ENCODE measurements at places on chromosomes 12 and 14. TPM values are rescaled to one million over a fixed set of nuclear protein-coding genes. Genes with fewer than 3 reads are reported as not detected.

DNA sequence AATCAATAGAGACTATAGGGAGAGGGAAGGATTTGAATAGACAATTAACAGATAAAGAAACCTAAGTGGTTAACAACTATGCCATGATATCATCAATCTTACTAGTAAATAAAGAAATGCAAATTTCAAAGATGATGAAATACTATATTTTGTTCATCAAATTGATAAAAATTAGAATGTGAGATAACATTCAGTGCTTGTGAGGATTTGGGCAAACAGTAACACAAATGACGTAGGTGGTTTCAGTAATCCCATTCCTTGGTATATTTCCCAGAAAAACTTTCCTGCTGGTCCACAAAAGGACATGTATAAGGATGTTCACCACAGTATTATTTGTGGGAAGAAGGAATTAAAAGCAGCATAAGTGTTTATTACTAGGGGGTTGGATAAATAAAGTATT is 136.0 kb downstream of the ERC1 start:
- DNase-seq = no peak

OTX2 gene
- not detected for total RNA-seq

PIGH gene
- total RNA-seq = 24.9 TPM

INHBE gene
- not detected for total RNA-seq

LHX5 gene
- not detected for total RNA-seq

GRCh38 chr14:53167602-53168328 is 14.6 kb upstream of the DDHD1 start:
- no peak for DNase-seq

DNA sequence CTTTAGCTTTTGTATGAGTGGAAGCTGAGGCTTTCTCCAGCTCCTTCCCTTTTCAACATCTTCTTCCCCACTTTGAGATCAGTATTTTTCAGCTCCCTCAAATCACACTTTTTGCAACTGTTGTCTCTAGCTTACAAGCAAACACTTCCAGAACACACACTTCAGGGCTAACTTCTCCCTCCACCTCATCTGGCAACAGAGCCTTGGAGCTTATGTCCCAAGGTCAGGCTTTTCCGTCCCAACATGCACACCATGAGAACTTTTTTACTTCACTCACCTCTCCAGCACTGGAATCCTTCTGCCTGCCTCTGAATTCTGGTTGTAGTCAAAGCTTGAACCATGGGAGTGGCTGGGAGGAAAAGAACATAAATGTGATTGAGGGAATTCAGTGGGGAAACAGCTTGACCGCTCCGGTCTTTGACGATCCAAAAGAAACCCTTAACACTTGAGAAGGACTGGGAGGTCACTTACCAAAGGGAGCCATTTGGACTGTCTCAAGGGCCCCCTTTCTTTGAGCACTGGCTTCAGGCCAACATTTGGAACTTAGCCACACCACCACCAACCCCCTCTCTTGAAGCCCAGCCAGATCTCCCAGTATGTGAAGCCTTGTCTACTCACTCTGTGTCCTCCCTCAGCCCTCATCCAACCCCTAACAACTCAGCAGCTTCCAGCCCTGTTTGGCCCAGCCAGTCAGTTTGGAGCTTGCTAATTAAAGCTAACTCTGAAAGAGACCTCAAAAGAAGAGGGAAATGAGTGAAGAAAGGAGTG is 3.9 kb upstream of the BLOC1S1 start:
- no peak for DNase-seq

DNA sequence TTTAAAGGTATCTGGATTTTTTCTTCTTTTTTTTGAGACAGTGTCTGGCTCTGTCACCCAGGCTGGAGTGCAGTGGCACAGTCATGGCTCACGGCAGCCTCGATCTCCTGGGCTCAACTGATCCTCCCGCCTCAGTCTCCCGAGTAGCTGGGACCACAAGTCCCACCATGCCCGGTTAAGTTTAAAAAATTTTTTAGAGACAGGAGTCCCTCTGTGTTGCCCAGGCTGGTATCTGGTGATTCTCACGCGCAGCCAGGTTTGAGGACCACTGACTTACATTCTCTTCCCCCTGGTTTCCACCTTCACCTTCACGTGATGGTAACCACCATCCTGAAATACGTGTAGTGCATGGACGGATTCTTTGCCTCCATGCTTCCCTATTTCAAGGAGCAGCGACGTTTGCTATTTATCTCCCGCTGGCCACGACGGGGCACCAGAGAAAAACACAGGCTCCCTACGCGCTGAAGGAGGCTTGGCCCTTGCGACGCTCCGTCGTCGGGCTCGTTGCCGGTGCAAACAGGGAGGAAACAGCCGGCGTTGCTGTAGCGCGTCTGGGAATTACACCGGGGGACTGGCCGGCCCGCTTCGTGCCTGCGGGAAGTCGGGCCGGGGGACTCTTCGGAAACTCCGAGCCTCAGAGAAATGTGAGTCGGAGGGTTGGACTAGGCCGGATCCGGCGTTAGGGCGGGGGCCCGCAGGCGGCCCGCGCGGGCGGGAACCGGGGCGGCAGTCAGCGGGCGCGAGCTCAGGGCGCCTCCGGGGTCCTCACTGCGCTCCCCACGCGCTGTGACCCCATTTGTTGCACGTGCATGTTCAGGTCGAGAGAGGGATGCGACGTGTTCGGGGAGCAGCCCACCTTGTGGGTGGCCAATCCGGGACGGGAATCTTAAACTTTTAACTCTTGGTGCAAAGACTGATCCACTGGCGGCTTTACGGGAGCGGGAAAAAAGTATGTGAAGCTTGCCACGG is at the start of gene TCHP:
TSS of gene TCHP (plus strand) at position 492 of the 969 bp plus-strand sequence. CDS start 2,753 bp downstream, outside the sequence.
- DNase-seq = peak; percentile 80

DNA sequence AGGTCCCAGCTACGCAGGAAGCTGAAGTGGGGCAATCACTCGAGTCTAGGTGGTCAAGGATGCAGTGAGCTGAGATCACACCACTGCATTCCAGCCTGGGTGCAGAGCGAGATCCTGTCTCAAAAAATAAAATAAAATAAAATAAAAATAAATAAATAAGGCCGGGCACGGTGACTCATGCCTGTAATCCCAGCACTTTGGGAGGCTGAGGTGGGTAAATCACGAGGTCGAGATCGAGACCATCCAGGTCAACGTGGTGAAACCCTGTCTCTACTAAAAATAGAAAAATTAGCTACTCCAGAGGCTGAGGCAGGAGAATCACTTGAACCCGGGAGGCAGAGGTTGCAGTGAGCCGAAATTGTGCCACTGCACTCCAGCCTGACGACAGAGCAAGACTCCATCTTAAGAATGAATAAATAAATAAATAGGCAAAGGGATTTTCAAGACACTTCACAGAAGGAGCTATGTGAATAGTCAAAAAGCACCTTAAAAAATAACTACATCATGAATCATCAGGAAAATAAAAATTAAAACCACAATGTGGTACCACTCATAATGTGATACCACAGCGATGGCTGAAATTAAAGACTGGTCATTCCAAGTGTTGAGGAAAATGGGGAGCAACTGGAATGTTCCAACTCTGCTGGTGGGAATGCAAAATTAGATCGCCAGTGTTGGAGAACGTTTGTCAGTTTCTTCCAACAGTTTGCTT is 92.9 kb upstream of the TBX3 start:
- DNase-seq = no peak

GRCh38 chr12:39272871-39273655 is 169.9 kb downstream of the KIF21A start:
- DNase-seq = no peak

- no peak for DNase-seq
Measured at GRCh38 chr14:75871181-75871880, 110.5 kb downstream of the TGFB3 start.

GRCh38 chr12:88960213-88960878 is 380.1 kb upstream of the KITLG start:
- DNase-seq = no peak

GRCh38 chr14:67652189-67652588 is 22.2 kb downstream of the VTI1B start:
- DNase-seq = no peak

KCNJ8 gene
- total RNA-seq = not detected

DNA sequence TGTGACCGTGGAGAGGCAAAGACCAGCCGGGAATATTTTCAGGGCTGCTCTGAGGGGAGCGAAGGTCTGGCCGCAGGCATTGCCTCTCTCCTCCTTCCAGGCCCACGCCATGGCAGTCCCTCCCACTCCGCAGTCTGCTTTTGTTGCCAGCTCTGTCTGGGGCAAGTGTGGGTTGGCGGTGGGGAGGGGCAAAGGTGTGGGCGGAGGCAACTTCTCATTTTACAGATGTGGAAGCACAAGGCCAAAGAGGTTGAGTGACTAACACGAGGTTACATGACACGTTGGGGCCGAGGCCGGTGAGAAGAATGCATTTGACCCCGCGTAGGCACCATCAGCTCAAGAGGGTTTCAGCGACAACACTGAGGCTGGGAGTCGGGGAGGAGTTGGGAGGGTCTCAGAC is 6.1 kb upstream of the FAIM2 start:
- DNase-seq = no peak

- DNase-seq = no peak
Measured at GRCh38 chr14:22883173-22883976, at the start of gene REM2. Gene REM2, plus strand, starts transcription at chr14:22883222. Its CDS starts 66 bp downstream, at chr14:22883288.

- no peak for DNase-seq
Measured at GRCh38 chr12:5488626-5488955, 56.7 kb downstream of the NTF3 start.

TAS2R9 gene
- 0.28 TPM for total RNA-seq

BTBD6 gene
- total RNA-seq = 49.6 TPM

MSI1 gene
- total RNA-seq = not detected

GRCh38 chr12:4567073-4567881 is 5.3 kb downstream of the DYRK4 start:
- no peak for DNase-seq

- DNase-seq = no peak
Measured at GRCh38 chr12:109589240-109589590, 15.6 kb downstream of the MVK start.

DNA sequence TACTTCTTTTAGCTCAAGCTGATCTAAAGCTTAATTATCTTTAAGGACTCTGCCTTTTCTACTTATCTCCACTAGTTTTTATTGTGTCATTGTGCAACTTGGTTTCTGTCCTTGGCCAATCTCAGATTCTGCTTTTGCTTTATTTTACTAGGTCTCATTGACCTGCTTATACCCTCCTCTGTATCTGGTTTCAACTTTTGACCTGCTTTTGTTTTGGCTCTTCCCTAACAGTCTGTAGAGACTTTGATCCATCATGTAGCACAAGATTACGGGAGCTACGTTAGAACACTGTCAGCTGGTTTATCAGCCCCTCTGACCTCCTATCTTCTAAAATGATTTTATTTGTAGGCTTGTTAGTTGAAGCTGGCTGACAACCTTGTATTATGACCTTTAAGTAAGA is 43.6 kb downstream of the ZCRB1 start:
- no peak for DNase-seq
